ENCODE measurements at places on chromosomes 5 and 9.

GRCh38 chr5:6713274-6714225, at the start of gene TENT4A:
Gene TENT4A (plus strand): TSS chr5:6713432. CDS start chr5:6713984, 552 bp downstream.
- peak; percentile 95 for DNase-seq

DNA sequence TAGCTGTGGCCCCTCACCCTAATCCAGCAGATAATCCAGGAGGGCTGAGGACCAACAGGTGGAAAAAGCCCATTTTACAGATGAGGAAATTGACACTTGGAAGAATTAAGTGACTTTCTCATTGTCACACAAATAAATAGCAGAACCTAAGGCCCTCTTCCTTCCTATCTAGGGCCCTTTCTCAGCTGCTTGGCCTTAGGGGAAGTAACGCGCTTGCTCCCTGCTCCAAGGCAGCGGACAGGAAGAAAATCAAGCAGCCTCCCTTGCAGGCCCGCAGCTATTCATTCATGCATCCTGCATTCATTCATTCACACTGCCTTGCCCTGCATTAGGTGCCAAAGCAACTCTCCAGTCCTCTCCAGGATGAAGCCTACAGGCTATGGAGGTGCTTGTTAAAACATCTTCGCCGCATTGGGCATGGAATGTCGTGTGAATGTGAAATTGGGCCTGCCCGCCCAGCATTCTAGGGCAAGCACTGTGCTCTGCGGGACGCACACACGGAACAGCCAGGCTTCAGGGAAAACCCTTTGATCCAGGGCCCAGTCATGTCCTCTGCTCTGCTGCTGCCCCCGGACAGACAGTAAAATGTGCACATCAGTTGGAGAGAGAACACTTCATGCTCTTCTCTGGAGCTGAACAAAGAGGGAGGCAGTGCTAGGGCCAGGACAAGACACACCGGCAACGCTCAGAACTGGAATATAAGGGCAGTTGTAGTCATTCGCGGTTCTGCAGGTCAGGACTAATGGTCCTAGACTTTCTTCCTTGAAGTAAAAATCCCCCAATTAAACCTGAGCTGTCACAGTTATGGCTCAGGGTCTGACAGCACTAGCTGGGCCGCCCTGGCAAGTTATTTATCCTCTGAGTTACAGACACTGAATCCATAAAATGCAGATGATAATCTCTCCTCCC, 166.0 kb downstream of the COL23A1 start:
- no peak for DNase-seq

- no peak for DNase-seq
Observed at GRCh38 chr5:2888520-2889060, 137.1 kb upstream of the IRX2 start.

- DNase-seq: no peak
Observed at GRCh38 chr9:116539549-116539948, 147.6 kb upstream of the TRIM32 start.

GRCh38 chr9:29966247-29966646, 2393.0 kb upstream of the C9orf72 start:
- DNase-seq: no peak

DNA sequence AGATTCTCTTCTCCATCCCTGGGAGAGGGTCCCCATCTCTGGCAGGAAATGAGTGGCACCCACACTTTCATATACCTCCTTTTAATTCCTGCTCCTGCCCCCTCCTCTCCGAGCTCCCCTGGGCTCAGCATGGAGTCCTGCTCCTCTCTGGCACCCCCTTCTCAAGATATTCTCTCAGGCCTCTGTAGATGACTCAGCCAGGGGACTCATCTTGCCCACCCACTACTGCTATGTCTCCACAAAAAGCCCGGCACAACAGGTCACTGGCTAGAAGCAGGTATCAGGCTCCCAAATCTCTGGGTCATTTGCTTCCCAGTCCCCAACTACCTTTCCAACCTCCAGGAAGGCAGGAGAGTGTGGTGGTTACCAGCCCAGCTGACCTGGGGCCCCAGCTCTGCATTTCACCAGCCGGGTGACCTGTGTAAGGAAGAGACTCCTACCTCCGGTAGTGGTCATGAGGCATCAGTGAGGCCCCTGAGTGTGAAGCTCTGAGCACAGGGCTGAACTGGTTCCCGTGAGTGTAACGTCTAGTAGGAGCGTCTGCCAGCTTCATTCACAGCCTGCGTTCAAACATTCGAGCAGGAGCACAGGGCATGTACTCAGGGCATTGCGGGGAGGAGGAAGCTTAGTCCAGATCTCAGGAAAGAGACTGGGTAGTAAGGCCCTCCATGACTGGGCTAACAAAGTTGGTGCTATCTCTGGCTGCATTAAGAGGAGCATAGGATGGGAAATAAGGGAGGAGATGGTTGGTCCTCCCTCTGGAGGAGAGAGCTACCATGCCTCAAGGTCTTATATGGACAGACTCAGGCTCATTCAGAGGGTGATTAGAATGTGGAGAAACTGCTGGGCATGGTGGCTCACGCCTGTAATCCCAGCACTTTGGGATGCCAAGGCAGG, 63.7 kb downstream of the LMX1B start:
- DNase-seq: no peak

- no peak for DNase-seq
Observed at GRCh38 chr5:101561018-101561417, 657.9 kb upstream of the ST8SIA4 start.

- no peak for DNase-seq
Observed at GRCh38 chr5:40491644-40492043, 188.1 kb upstream of the PTGER4 start.

DNA sequence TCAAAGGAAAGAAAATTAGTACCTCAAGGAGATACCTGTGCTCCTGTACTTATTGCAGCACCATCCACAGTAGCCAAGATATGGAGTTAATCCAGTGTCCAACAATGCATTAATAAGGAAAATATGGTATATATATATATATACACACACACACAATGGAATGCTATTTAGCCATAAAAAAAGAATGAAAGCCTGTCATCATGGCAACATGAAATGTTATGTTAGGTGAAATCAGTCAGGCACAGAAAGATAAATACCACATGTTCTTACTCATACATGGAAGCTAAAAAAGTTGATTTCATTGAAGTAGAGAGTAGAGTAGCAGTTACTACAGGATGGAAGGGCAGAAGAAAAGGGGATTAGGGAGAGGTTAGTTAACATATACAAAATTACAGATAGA, 601.5 kb downstream of the ANXA1 start:
- DNase-seq: no peak

- DNase-seq: no peak
Observed at GRCh38 chr9:134717924-134718645, 76.5 kb downstream of the COL5A1 start.

- no peak for DNase-seq
Observed at GRCh38 chr9:93033531-93033930, 25.0 kb upstream of the SUSD3 start.

DNA sequence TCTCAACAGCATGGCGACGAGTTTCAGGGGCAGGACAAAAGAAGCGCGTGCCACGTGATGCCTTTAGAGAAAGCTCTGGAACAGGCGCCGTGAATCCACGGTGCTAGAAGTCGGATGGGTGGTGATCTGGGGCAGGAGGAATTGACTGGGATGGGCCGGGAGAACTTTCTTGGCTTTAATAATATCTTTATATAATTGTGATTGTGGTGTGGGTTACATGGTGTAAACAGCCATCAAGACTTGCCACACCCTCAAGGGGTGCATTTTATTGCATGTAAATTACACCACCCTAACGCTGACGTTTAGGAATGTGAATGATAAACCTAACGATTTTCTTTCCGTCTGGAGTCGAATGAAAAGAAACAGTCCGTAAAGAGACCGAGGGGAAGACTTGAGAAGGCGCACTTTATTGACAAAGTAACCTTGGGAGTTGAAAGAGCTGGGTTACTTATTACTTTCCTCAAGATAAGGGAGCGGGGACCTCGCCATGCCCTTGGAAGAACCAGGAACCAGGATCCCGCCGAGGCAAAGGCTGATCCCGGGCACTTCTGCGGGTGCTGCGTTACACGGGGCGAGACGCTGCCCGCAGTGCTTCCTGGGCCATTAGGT, 8.5 kb downstream of the NRARP start:
- DNase-seq: no peak

- DNase-seq: no peak
Observed at GRCh38 chr5:40413743-40414142, 266.0 kb upstream of the PTGER4 start.

GRCh38 chr9:97427885-97428284, 16.0 kb downstream of the TDRD7 start:
- DNase-seq: no peak
